CD4-positive, alpha-beta T cell treated with Interleukin-17A for 4 hours (primary cell): ENCODE measurements at places on chromosomes 1 and 21.

GRCh38 chr1:26432793-26433192 lies 672 bp downstream of the DHDDS start:
- DNase-seq, result no peak

DNA sequence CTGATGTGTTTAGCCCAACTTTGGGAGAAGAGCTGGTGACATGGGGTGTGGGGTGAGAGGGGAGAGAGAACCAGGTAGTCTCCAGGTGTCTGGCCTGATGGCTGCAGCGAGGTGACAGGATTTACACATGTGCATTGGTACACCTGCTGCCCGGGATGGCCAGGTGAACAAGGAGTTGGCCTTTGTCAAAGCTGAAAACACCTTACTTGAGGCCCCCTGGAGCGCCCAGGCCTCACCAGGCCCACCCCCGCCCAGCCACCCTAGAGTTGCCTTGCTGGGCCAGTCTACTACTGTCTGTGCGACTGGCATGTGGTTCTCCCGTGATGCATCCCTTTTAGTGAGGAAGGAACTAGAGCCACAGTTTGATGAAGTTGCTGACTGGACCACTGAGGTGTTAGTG lies 90.5 kb downstream of the ADARB1 start:
- DNase-seq, result no peak

DNA sequence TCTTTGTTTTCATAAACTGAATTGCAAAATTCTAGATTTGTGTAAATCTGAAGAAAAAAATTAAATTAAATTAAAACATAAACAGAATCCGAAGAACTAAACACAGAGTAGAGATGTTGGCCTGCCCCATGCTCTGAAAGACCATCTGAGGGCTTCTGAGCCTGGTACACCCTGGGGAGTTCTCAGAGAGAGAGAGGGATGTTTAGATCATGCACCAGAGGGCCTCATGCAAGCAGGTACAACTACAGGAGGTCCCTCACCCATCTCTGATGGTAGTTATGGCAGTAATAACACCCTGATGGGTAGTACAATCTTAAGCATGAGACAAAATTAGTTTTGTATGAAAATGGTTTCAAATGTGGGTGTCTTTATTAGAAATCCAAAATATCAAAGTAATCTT lies 127.7 kb downstream of the TGFB2 start:
- no peak for DNase-seq

GRCh38 chr1:246875041-246876026 lies 56.4 kb downstream of the AHCTF1 start:
- DNase-seq, result no peak

DNA sequence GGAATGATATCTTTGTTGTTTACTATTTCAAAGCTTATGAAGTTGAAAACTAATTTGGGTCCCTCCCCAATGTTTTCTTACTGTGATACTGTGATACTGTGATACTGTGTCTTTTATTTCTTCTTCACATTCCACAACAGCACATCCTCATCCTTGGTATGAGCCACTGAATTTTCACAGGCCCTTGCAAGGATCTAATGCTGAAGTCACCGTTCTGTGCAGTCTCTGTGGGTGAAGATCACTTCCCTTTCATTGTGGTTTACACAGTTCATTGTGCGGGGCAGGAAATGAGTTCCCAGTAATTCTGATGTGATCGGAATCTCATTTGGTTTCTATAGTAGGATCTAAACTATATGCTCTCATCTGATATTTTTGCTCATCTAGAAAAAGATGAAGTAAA lies 32.1 kb upstream of the PAXBP1 start:
- DNase-seq, result no peak

DNA sequence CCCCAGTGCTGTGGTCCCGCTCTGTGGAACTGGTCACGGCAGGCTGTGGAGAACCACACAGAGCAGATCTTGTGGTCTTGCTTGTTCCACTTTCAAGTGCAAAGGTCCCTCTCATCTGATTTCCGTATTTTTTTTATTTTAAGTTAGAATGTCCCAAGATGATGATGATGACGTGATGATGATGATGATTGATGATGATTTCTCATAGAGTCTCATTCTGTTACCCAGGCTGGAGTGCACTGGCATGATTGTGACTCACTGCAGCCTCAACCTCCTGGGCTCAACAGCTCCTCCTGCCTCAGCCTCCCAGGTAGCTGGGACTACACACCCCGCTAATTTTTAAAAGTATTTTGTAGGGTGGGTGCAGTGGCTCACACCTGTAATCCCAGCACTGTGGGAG lies 12.2 kb downstream of the EVA1C start:
- DNase-seq, result no peak

DNA sequence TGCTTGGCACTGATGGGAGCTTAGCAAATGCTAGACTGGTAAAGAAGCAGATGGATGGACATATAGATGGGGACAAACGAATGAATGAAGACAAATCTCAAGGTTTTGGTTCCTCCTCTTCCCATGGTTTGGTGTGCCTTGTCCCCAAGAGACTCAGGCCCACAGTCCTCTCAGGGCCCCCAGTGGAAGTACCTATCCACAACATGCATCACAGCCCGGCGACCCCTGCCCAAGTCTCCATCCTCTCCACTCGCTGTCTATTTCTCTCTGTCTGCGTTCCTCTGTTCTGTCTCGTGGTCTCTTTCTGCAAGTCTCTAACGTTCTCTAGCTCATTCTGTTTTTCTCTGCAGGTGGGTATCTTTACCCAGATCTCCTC lies 85.8 kb downstream of the GLIS1 start:
- no peak for DNase-seq

- DNase-seq, result no peak
These were observed 104.0 kb downstream of the PBX1 start for GRCh38 chr1:164662955-164663354.

DNA sequence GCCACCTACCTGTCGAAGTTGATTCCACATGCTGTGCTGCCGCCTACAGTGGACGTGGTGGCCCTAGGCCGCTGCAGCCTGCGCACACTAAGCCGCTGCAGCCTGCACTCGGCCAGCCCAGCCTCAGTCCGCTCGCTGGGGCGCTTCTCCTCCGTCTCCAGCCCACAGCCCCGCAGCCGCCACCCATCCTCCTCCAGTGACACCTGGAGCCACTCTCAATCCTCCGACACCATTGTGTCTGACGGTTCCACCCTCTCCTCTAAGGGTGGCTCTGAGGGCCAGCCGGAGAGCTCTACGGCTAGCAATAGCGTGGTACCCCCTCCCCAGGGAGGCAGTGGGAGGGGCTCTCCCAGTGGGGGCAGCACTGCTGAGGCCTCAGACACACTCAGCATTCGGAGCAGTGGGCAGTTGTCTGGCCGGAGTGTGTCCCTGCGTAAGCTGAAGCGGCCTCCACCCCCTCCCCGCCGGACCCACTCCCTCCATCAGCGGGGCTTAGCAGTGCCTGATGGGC lies 46.9 kb downstream of the YARS1 start:
- DNase-seq, result no peak

DNA sequence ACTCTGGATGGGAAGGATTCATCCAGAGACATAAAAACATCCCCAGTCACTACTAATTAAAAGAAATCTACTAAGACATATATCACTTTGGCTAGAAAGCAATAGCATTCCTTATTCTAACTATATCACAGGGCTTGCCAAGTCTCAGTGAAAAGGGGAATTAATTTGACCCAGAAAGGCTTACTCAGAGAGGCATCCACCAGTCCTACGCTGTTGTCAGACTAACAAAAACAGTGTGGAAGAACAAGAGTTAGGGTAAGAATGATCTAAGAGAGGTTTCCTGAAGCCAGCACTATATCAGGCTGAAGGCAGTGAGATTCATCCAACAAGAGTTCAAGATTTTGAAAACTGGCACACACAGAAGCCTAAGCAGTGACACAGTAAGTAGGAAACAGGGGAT lies 126.1 kb downstream of the GDAP2 start:
- DNase-seq, result no peak

- no peak for DNase-seq
These were observed 96.0 kb upstream of the PAXBP1 start for GRCh38 chr21:32867597-32867996.

GRCh38 chr1:227401562-227402342 lies 83.5 kb upstream of the CDC42BPA start:
- DNase-seq, result no peak

DNA sequence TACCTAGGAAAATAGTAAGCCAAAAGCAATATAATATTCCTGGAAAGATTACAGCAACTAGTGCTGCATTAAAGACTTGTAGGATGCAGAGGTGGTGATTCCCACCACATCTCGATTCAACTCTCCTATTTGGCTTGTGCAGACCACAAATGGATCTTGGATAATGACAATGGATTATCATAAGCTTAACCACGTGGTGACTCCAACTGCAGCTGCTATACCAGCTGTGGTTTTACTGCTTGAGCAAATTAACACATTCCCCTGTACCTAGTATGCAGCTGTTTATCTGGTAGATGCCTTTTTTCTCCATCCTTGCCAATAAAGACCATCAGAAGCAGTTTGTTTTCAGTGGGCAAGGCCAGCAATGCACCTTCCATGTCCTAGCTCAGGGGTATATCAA lies 542.7 kb upstream of the ADGRL4 start:
- no peak for DNase-seq

GRCh38 chr1:211932933-211933254 lies 102.3 kb upstream of the LPGAT1 start:
- no peak for DNase-seq
